CD4-positive, alpha-beta memory T cell (primary cell): ENCODE measurements at places on chromosomes 13 and 19.

DNA sequence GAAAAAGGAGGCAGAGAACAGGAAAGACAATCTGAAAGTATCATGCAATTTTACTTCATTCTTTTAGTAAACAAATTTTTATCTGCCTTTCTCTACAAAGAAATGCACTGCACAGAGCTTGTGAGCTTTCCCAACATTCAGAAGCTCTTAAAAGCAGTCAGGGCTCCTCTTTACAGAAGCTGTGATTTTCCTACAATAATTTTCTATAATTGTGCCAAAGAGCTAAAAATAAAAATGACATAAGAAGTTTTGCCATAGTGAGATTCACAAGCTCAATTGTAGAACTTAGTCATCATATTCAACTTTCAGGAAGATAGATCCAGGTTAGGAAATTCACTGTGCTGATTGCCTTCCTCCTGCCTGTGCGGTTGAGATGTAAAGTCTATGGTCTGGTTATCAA is 341.4 kb downstream of the PCDH9 start:
- DNase-seq, result no peak

- no peak for DNase-seq
These were observed 65.1 kb downstream of the SIAH3 start for GRCh38 chr13:45786293-45786920.

DNA sequence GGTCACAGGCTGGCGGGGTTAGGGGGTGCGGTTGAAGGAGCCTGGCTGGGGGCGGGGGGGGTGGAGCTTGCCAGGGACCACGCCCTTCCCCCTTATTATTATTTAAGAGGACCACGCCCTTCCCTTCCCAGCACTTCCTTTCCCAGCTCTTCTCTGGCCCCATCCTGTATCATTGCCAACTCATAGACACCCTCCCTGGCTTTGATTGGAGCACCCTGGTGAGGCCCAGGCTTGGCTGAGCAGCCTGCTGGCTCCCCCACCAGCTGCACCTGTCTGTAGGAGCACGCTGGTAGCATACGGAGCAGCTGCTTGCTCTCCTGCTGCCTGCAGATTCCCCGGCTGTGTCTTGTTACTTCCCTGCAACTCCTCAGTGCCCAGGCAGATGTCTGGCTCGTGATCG is 62.5 kb upstream of the PDX1 start:
- no peak for DNase-seq

DNA sequence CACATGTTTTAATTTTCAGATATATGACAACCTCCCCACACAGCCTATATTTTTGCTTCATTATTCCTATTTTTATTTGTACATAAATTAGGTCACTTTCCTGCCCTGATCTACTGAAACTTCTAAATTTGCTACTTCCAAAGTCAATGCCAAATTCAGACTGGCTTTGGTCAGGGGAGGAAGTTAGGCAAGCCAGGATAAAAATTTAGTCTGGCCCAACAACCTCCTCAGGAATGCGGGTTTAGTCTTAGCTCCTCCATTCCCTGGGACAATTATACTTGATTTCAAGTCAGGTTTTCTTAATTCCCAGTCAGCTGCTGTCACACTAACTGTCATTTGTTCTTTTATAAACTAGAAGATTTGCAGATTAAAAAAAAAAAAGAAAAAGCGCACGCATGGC is 84.3 kb downstream of the TM9SF2 start:
- no peak for DNase-seq

DNA sequence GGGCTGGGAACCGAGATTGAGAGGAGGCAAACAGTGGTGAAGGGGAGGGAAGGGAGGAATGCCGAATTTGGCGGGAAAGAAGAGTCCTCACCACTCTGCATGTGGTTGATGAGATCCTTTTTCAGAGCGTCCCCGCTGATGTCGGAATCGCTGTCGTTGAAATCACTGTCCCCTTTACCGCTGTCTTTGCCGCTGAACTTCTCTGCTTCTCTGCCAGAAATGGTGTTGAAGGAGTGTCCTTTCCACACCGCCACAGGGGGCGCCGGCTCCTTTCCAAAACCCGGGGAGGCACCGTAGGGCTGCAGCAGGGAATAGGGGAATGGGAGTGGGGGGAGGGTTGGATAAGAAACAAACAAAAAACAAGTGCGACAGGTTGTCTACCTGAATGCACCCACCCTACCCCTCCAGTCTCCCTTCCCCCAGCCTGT is 3.1 kb downstream of the PCDH8 start:
- DNase-seq, result no peak

DNA sequence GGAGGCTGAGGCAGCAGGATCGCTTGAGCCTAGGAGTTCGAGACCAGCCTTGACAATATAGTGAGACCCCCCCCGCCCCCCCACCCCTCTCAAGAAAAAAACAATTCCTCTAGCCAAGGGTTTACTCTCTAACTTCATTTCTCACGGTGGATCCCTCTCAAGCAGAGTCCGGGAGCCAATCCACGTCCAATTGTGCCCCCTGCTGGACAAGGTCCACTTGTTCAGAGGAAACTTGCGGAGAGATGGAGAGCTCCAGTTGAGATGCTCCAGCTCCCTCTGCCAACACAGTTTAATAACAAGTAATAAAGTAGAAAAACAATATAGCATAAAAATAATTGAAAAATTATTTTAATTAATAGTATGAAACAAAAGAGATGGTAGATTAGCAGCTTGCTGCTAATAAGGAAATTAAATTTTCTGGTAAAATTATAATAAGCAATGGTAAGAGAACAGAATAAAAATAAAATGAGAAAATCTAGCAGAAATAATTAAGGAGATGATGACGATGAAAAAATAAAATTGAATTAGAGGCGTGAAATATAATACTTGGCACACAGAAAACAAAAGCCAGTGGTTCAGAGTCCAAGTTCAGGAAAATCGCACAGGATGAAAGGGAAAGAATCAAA is 14.5 kb upstream of the SIGLEC14 start:
- DNase-seq, result no peak

GRCh38 chr13:94305033-94305432 is 174.4 kb downstream of the DCT start:
- no peak for DNase-seq

DNA sequence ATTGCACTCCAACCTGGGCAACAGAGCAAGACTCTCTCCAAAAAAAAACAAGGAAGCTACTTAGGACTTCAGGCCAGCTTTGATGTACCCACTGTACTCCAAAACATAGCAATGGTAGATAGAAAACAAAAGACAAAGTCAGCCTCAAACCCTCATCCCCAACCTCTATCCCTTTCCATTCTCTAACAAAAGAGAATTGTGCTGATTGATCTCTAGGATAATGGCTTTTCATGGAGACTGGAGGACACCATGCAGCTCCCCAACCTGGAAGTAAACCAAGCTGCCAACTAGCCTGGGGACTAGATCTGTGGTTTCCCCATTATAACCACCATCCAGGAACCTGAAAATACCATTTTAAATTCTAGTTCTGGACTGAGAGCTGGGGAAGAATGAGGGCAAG is 4.3 kb upstream of the ZDHHC20 start:
- no peak for DNase-seq

GRCh38 chr13:111475488-111475887 is 155.0 kb downstream of the TEX29 start:
- no peak for DNase-seq

- DNase-seq, result peak; percentile 22
These were observed 175.9 kb downstream of the IRS2 start for GRCh38 chr13:109610517-109610916.

- no peak for DNase-seq
These were observed 43.8 kb upstream of the DCUN1D2 start for GRCh38 chr13:113534236-113534860.

GRCh38 chr13:62280590-62280989 is 864.9 kb upstream of the PCDH20 start:
- no peak for DNase-seq

DNA sequence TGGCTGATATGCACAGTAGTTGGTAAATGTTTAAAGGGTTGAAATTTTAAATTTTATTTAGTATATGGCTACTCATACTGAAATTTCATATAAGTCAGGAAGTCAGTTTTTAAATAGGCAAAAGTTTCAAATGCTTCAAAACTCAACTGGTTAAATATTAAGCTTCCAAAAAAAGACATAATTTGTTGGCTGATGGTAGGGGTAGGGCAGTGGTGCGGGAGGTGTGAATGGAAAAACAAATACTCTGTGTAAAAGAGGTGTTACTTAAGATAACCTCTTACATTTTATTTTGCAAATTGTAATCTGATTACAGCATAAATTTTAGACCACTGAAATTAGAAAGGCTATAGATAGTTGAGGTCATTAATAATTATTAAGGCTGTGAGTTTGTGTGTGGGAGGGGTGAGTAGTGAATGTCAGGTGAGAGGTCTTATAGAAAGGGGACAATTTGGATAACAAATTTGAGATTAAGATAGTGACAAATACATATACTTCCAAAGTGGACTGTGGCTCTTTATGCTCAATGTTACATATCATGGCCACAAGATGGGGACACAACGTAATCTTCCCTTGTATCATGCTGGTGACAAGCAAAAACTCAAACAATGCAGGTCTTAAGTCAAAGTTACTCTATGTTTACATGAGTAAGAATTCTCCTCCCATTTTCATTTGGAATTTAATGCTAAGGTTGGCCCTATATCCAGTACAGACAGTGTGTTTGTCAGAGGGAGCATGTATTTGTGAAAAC is 36.6 kb upstream of the OXGR1 start:
- no peak for DNase-seq

DNA sequence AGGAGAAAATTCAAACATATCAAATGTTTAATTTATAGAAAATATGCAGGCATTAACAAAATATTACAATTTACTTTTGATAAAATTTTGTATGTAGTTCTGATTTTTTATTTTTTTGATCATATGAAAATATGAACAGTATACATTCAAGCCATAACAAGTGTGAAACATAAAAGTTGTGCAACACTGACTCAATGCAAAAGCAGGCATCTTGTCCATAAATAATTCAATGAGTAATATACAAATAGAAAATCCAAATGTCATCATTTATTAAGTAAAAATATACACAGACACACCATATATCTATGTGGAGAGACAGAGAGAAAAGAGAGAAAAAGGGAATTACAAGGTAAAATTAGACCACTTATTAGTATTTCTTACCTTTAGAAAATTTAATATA is 1183.9 kb downstream of the SLITRK1 start:
- DNase-seq, result no peak

DNA sequence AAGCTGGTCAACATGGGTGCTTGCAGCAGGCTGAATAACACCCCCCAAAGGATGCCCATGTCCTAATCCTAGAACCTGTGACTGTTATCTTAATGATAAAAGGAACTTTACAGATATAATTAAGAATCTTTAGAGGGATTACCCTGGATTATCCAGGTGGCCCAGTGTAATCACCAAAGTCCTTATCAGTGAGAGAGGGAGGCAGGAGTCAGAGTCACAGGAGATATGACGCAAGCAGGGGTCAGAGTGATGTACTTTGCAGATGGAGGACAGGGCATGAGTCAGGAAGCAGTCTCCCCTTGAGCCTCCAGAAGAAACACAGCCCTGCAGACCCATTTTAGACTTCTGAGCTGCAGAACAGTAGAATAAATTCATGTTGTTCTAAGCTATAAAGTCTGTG is 9.8 kb downstream of the ZNF606 start:
- no peak for DNase-seq

- DNase-seq, result no peak
These were observed 173.1 kb upstream of the SOX1 start for GRCh38 chr13:111893607-111894443.

- no peak for DNase-seq
These were observed 9.9 kb upstream of the ZNF227 start for GRCh38 chr19:44202470-44202869.

DNA sequence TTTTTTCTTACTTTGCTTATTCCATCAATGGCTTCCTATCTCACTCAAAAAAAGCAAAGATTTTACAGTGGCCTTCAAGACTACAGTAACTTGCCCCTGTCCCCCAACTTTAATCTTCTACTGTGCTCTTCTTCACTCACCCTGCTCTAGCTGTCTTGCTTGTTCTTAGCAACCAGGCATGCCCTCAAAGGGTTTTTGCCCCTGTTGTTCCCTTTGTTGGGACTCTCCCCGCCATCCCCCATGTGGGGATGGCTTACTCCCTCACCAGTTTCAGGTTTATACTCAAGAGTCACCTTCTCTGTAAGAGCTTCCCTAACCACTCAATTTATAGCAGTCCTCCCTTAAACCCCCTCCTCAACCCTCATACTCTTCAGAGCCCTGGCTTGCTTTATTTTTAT is 5.4 kb downstream of the MTMR6 start:
- no peak for DNase-seq

- no peak for DNase-seq
These were observed 12.0 kb upstream of the FCHO1 start for GRCh38 chr19:17739121-17739875.

DNA sequence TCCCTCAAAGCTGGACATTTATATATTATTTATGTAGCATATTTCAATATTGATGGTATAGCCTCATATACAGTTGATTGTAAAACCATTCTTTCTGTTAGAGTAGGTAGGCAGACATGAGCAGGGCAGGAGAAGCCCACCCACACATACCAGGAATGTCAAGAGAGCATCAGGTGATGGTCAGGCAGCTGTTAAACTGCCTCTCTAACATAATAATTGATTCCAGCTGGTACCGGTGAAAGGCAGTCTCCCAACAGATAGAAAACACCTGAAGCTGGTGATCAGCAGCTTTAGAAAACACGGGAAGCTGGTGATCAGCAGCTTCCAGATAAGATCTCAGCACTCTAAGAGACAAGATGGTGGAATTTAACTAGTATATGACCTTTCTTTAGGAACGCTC is 132.9 kb downstream of the SLITRK6 start:
- DNase-seq, result no peak

- no peak for DNase-seq
These were observed 67.2 kb upstream of the FNDC3A start for GRCh38 chr13:48908381-48909055.

DNA sequence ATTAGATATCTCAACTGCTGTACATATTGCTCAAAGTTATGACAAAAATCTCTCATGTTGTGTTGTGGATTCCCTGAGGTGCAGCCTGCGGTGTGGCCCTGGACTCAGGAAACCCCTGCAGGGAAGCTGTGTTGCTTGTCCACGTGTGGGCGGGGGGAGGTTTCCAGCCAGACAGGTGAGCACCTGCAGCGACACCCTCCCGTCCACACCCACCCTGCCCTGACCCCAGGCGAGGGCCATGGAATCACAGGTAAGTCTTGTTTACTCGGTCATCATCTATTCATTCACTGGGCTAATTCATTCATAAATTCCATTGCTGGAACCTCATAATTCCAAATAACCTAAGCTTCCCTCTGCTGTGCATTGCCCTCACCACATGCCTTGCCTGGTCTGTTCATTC is 14.1 kb downstream of the PLPP2 start:
- DNase-seq, result no peak

GRCh38 chr19:45778010-45778661 is 4.2 kb downstream of the DMPK start:
- DNase-seq, result no peak

GRCh38 chr19:8468761-8469373 is 24.1 kb downstream of the HNRNPM start:
- DNase-seq, result no peak
